ENCODE measurements at places on chromosomes 3 and 15. TPM values are rescaled to one million over a fixed set of nuclear protein-coding genes. Genes with fewer than 3 reads are reported as not detected.

Gene GRM2
- 0.12 TPM for total RNA-seq

Gene KBTBD13
- total RNA-seq = not detected

Gene PIF1
- total RNA-seq = 4.0 TPM

Gene IQCH
- total RNA-seq = 1.3 TPM

Gene RAP2B
- 38.8 TPM for total RNA-seq

Gene KIF23
- 2.5 TPM for total RNA-seq

Gene PARP15
- not detected for total RNA-seq

Gene ACAD11
- total RNA-seq = 41.2 TPM

Gene CYP1A2
- total RNA-seq = not detected

Gene RPUSD3
- total RNA-seq = 18.5 TPM

Gene NDN
- total RNA-seq = 35.7 TPM

Gene FYCO1
- total RNA-seq = 23.2 TPM

Gene RTF1
- total RNA-seq = 13.9 TPM
